ENCODE measurements at places on chromosomes 4 and X.

DNA sequence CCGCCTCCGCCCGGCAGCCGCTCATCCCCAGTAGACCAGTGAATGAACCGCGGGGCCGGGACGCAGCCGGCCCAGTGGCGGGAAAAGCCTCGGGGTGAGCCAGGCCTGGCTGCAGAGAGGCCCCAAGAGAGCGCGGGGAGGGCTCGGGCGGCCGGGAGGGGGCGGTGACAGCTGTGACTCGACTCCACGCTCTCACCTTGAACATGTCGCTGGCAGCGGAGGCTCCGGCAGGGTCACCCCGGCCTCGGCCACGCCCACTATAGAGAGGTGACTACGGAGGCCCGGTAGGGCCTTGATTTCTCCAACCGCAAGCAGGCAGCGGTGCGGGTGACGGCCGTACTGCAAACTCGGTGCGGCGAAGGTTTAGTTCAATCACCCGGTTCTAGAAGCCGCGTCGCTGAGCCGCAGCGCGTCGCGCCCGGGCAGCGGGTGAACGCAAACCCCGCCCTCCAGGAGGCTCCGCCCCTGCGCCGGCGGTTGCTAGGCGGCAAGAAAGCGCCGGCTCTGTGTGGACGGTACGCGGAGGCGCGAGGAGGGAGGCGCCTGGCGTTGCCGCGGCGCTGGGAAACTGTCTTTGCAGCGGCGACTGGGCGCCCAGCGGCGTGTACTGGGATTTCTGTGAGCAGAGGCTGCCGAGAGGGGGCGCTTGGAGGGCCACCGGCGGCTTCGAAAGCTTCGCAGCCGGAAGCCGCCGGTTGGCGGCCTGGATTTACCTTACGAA is at the start of the genes APOO and CXorf58:
Gene APOO (minus strand): TSS at position 441 of the 721 bp plus-strand sequence. CDS start 236 bp downstream, at position 205.
Gene CXorf58 (plus strand): TSS at position 509 of the 721 bp plus-strand sequence. CDS start 2,297 bp downstream, outside the sequence.
- peak; percentile 80 for DNase-seq

DNA sequence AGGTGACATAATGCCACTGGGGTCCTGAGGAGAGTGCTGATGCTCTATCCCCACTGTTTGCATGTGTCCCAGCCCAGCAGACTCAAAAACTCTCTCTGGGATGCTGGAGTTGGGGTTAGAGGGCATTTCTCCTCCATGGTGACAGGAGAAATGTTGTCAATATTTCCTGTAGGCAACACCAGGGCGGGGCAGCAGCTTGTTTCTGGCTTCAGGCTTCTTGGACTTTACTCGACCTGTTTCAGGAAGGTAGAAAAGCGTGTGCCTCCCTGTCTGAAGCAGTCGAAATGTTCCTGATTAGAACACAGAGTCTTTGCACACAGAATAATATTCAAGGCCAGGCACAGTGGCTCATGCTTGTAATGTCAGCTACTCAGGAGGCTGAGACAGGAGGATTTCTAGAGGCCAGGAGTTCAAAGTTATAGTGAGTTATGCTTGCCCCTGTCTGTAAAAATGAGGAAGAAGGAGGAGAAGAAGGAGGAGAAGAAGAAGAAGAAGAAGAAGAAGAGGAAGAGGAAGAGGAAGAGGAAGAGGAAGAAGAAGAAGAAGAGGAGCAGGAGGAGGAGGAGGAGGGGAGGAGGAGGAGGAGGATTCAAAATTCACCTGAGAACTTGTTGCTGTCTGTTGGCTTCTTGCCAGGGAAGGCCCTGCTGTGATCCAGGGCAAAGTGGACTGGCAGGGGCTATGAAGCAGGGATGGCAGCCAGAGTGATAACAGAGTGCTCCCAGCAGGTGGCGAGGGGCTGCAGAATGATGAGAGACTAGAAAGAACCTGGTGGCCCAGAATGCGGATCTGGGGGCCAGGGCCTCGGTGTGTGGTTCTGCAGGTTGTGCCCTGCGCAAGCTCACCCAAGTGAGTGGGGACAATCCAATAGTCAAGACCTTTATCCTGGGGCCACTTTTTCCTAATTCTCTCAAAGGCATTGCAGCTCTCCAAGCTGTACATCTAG is 82.9 kb downstream of the RTL5 start:
- no peak for DNase-seq

- no peak for DNase-seq
Observed at GRCh38 chr4:1491328-1492141, 85.3 kb upstream of the NKX1-1 start.

DNA sequence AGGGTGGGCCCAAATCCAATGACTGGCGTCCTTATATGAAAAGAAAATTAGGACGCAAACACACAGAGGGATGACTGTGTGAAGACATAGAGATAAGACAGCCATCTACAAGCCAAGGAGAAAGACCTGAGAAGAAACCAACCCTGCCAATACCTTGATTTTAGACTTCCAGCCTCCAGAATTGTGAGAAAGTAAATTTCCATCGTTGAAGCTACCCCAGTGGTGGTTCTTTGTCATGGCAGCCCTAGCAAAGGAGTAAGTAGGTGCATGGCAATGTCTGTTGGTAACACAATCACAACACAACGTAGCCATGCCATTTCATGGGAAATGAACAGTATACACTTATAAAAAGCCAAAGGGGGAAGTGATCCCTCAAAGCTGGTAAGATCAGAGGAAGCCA is 25.3 kb downstream of the SMIM20 start:
- DNase-seq = no peak

DNA sequence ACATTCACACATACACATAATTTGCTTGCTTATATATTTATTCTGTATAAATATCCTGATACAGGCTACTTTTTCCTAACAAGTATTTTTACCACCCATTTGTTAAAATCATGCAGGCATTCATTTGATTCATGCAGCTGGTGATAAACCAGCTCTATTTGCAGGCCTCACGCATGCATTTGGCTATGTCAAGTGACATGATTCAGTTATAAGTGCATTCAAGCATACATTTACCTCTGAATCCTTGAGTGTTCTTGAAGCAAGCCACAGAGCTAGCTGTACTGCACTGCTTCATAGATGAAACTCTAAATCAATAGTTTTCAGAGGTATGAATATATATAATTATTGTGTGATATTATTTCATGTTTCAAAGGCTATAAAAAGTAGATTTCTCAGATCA is 544.0 kb upstream of the AGA start:
- DNase-seq = no peak

DNA sequence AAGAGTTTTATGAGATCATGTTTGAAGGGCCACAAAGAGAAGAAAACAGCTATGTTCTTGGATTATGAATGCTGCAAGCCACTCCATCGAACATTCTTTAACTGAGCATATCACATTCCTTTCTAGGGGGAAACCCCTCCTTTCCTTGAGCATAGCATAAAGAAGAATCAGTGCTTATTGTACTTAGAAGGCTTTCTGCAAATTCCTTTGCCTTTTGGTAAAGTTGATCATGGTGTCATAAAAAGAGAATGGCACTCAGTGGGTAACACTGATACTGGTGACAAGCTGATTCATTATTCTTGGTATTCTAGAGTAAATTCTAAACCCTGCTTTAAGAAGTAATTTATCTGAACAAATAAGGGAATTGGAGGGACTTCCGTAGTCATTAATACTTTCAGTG is 88.5 kb upstream of the GPR34 start:
- peak; percentile 52 for DNase-seq

GRCh38 chrX:69177511-69178162 is 12.4 kb upstream of the PJA1 start:
- DNase-seq = no peak

- no peak for DNase-seq
Observed at GRCh38 chrX:124346877-124347241, 496 bp downstream of the SH2D1A start.

DNA sequence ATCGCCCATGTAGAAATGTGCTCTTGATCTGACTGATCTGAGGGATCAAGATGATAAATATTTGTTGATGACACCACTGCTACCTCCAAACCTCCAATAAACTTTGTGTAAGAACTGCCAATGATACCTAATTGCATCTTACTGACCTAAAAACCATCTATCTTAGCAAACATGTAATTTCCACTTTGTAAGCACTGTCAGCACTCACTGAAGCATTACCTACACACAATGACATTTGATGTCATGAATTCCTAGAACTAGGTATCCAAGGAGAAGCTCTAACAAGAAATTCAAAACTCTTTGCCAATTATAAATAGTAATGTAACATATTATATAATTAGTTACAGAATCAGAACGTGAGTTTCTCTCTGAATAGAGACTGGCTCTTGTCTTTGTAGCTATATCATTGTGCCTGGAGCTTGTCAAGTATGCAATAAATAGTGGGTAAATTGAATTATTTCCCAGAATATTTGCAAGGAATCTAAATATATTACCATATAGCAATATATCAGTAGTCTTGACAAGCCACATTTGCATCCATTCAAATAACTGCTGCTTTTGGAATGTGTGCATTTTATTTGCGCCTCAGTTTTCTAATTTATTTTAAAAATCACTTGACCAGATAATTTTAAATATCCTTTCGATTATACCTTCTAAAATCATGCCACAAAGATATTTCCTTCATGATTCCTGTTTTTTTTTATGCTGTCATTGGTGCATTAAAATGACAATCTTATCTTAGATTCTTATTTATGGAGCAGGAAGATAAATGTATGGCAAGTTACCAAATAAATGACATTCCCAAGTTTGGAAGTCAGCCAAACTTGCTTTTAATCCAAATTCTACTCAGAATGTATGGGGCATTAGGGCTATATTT is 232.3 kb upstream of the NEIL3 start:
- peak; percentile 20 for DNase-seq

- peak; percentile 71 for DNase-seq
Observed at GRCh38 chr4:108849611-108850168, 86.8 kb upstream of the ETNPPL start.

DNA sequence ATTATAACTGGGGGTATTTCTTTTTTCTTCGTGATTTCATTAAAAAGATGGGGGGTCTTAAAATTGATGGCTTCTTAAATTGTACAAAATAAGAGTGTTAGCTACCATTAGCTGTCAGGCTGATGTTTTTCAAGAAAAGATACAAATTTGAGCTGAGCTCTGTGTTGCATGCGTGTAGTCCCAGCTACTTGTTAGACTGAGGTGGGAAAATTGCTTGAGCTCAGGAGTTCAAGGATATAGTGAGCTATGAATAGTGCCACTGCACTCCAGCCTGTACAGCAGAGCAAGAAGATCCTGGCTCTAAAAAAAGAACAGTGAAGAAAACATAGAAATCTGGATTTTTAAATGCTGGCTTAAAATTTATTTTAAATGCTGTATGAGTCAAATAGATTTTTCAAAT is 13.0 kb downstream of the USO1 start:
- no peak for DNase-seq

Measured in fibroblast of skin of left quadriceps (primary cell).